ENCODE measurements at places on chromosomes 6 and 20.

GRCh38 chr6:52664991-52665686, 5.8 kb upstream of the TMEM14A start:
- no peak for DNase-seq

DNA sequence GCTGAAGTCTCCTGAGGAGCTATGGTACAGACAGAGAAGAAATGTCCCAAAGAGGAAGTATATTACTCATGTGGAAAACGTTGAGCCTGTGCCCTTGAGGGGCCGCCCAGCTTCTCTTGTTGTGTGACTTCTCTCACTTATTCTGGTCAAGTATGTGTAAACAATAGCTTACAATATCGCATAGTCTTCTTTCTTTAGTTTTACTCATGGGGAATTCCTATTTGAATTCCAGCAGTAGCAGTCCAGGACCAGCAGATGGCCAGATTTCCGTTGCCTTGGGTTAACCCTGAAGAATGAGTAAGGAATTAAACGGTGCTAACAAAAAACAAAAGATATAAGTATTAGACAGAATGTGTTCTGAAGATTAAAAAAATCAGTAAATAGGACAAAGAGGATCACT, 522.0 kb upstream of the GJE1 start:
- DNase-seq: peak; percentile 0

DNA sequence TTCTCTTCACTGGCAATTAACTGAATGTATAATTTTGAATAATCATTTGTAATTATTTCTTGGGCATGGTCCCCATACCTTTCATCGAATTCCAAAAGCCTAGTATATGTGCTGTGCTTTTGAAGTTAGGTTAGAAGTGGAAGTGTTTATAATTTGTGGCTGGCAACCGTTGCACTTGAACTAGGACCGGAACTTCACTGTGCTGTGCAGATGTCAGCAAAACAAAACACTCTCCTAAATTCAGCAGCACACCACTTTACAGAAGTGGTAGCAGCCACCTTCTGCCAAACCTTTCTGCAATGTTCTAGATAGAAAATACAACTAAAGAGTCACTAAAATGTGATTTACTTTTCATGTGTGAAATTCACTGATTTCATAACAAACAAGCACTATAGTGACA, 111.9 kb downstream of the FAM83B start:
- DNase-seq: no peak

GRCh38 chr6:120652506-120652905, 681.8 kb downstream of the TBC1D32 start:
- DNase-seq: no peak

GRCh38 chr6:128822271-128822670, 60.7 kb upstream of the LAMA2 start:
- DNase-seq: no peak

- no peak for DNase-seq
These were observed 7.0 kb upstream of the TUBB2A start for GRCh38 chr6:3164388-3164787.

DNA sequence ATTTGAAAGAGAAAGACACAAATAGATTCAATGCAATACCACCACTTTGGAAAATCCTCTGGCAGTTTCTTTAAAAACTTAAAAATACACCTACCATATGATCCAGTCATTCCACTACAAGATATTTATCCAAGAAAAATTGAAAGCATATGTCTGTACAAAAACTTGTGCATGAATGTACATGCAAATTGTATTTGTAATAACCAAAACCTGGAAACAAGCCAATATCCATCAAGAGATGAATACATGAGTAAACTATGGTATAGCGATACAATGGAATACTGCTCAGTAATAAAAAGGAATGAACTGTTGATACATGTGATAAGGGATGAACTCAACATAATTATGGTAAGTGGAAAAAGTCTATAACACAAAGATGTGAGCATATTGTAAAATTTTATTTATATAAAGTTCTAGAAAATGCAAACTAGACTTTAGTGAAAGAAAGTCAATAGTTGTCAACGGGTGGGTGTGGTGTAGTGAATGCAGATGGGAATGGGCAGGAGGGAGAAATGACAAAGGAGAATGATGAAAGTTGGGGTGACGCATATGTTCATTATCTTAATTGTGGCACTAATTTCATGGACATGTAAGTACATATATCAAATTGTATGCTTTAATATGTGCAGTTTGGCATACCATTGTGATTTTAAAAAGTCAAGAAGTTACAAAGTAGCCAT, 347.5 kb downstream of the SAMD5 start:
- no peak for DNase-seq

- DNase-seq: no peak
These were observed 581.6 kb upstream of the FLRT3 start for GRCh38 chr20:14918976-14919375.

GRCh38 chr6:116102873-116103272, 2.2 kb downstream of the NT5DC1 start:
- no peak for DNase-seq

DNA sequence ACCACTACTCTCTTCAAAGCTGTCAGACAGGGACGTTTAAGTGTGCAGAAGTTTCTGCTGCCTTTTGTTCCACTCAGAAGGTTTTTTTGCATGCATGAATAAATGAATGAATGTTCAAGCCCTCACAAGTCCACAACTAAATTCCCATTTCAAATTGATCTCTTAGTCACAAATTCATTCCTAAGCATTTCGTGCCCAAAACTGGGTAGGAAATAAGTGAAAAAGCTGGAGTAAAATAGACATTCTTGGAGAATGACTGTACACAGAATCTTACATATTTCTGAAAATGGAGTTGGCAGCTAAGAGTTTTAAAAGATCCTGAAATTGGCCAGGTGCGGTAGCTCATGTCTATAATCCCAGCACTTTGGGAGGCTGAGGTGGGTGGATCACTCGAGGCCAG, 117.6 kb downstream of the PERP start:
- DNase-seq: no peak
